ENCODE measurements at places on chromosomes 1 and 21.

GRCh38 chr1:31715087-31715872 lies 11.5 kb upstream of the COL16A1 start:
- DNase-seq, result peak; percentile 94

- no peak for DNase-seq
These were observed 565.8 kb upstream of the PKN2 start for GRCh38 chr1:88118176-88118845.

GRCh38 chr1:12480748-12481362 lies 137.2 kb downstream of the DHRS3 start:
- DNase-seq, result peak; percentile 67

DNA sequence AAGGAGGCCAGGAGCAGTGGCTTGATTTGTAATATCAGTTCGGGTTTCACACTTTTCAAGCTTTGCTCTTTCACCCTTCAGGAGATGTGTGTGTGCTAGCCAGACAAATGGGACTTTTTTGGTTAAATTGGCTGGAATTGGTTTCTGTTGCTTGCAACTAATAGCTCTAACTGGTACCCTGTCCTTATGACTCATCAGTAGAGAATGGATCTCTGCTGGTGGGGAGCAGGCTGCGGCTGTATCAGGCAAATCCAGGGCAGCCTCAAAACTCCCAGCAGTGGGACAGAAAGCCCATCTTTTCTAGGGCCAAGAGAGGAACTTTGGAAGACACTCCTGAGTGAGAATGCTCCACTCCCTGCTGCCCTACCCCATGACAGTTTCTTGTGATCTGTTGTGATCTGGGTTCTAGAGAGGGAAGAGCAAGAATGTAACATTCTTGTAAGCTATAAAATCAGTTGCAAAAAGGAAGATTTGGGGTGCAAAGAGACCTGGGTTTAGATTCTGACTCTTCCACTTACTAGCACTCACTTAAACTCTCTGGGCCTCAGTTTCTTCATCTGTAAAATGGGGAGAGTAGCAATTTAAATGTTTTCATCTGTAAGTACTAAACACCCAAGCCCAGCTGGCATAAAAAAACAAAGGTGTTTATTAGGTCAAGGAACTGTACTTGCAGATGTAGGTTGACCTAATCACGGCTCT lies 257.0 kb upstream of the TMEM51 start:
- peak; percentile 72 for DNase-seq

DNA sequence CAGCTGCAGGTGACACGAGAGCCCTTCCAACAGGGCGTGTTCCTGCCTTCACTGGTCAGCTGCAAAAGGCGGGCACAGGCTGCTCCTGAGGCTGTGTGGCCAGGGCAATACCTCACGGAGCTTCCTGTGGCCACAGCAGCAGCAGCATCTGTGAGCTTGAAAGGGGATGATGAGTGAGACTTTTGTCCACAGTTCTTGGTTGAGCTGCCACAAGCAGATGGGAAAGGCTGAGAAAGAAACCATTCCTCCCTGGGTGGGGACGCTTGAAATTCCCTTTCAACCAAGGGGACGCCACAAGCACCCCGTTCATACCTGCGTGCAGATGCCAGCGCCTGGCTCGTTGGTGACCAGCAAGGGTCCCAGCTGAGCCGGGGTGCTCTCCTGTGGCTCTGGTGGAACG lies 37.6 kb downstream of the B3GALT5 start:
- DNase-seq, result no peak

DNA sequence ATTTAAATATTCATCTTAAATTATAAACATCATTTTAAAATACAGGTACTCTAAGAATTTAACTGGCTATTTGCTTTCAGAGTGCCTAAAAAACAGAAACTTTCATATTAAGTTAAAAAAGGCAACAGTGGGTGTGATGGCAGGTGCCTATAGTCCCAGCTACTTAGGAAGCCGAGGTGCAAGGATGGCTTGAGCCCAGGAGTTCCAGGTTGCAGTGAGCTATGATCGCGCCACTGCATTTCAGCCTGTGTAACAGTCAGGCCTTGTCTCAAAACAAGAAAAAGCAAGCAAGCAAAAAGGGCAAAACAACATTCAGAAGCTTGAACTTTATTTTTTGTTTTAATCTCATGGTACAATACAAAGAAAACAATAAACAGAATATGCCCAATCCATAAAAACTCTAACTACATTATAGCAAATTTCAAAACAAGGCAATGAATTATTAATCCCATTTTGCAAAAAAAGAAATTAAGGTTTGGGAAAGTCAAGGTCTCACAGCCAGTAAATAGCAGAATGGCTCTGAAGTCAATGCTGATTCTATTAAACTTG lies 15.2 kb downstream of the ENAH start:
- no peak for DNase-seq

GRCh38 chr1:208503787-208504186 lies 259.6 kb upstream of the PLXNA2 start:
- DNase-seq, result no peak

GRCh38 chr1:207811319-207811718 lies 59.5 kb downstream of the CD46 start:
- DNase-seq, result no peak

DNA sequence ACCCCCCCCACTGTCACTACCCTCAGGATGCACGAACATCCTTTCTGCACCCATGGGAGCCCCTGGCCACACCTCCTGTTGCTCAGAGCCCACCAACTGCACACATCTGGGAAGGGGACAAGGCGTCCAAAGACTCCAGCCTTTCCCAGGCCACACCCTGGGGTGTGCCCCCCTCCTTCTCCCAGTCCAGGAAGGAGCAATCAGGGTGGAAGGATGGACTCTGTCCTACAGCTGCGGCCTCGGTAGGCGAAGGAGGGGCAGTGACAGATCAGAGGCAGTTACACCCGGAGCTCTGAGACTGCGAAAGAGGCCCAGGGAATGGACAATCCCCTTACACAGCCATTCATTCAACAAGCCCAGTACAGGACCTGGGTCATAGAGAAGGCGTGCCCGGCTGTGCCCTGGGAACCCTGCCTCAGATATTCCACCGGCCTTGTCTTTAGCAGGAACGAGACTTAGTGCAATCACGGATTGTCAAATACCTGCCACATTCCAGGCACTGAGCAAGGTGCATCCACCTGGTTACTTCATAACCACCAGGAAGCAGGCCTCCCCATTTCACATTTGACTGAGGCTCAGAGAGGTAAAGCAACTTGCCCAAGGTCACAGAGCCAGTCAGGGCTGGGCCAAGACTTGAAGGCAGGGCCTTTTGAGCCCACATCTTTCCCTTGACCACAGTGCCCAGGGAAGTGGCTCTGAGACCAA lies 9.4 kb downstream of the HSPG2 start:
- DNase-seq, result no peak

DNA sequence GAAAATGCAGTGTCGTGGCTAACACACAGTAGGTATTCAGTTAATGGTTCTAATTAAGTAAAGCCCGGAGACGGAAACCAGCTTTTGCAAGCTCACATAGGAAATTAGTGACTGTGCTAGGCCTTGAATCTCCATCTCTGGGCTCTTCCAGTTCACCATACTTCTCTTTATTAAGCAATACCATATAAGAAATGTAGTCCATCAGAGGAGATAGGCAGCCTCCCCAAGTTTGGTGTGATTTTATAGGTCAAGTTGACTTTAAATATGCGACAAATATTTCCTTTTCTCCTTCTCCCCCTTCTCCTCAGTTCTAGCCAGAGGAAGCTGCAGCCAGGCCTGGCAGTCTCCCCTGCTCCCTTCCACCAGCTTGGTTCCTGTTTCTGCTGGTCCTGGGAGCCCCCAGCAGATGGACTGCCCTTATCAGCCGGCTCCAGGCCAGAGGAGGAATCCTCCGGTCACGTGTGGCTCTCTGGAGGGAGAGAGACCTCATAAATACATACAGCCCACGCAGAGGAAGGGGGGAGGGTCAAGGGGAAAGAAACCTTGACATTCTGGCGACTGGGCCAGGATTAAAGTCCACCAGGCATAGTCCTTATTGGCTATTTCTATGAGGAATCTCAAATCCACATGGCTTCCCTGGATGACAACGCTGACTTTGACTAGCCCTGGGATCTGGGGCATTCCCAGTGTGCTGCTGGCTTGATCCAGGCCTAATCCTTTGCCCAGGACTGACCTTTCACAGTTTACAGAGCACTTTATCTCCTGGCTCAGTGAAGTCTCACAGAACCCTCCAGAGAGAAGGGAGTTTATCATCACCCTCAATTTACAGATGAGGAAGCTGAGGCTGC lies 115.1 kb upstream of the JUN start:
- no peak for DNase-seq

GRCh38 chr1:78676347-78676982 lies 26.8 kb downstream of the IFI44 start:
- peak; percentile 82 for DNase-seq

GRCh38 chr1:9260059-9260766 lies 25.6 kb downstream of the H6PD start:
- DNase-seq, result no peak

DNA sequence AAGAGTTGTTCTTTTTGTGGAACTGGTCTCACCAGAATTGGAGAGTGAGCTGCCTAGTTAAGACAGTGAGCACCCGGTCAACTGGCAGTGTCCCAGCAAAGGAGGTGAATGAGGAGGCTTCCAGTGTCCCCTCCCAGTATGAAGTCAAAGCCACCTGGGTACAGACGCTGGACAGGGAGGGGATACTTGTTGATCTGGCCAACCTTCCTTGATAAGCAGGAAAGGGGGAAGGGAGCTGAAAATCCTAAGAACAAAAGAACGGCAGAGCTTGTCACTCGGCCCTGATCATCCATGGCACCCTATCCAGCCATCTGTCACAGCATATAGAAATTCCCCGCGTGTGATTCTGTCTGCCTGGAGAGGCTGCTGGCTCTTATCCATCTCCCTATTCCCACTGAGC lies 91.5 kb downstream of the SSBP3 start:
- no peak for DNase-seq

GRCh38 chr1:175742790-175743459 lies 470 bp downstream of the TNR start:
- DNase-seq, result peak; percentile 67

DNA sequence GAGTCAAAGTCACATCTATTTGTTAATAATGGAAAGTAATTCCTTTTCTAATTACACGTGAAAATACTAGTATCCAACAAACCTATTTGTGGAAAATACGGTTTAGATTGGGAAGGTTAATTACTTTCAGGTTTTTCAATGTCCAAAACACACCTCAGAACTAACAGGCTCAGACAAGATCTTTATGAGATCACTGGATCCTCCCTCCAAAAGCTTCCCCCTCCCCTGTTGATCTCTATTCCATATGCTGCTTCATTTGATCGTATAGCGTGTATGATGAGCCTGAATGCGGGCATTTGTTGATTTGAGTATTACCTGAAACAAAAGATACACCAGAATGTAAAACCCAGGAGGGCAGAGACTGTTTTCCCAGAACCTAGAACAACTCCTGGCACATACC lies 26.5 kb downstream of the ERG start:
- no peak for DNase-seq

DNA sequence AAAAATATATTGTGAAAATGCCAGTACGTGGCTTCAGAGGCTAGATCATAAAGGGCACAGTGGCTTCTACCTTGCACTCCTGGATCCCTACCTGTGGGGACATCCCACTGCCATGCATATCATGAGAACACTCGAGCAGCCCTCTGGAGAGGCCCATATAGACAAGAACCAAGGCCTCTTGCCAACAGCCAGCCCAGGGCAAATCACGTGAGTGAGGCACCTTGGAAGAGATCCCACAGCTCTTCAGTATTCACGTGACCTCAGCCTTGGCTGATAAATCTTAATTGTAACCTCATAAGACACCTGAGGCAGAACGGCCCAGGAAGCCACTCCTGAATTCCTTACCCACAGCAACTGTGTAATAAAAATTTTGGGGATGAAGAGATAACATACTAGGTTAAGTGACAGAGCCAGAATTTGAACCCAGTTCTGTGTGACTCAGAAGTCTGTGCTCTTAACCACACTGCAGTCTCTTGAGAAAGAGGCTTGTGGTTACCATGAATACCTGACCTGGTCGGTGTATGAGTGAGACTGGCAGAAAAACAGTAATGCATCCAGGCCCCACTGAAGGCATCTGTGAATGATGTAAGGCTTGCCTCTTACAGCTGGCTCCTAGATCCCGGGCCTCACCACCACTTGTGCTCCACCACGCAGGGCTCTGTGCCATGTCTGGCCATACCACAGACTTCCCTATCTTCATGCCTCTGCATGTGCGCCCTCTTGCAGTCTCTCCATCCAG lies 6.9 kb upstream of the A3GALT2 start:
- peak; percentile 94 for DNase-seq
